ENCODE measurements at places on chromosomes 7 and 10. TPM values are rescaled to one million over a fixed set of nuclear protein-coding genes. Genes with fewer than 3 reads are reported as not detected.
A peak's percentile ranks its signal among the peaks of the same experiment; 100 is the strongest.

DNA sequence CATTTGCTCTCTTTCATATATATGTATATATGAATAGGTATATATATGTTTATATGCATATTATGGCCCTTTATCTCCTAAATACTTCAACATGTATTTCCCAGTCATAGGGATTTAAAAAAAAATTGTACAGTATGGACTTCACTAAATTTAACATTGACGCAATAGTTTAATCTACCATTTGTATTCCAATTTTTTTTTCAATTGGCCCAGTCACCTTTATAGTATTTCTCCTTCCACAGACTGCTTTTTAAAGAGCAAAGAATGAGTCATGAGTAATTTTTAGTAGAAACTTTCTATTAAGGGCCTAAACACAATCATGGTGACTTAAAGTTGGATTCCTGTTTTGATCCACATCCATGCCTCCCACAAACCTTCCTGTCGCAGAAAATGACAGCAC lies 20.5 kb downstream of the CCSER2 start:
- no peak overlapping the region for H3K4me3 ChIP-seq
- peak overlapping the region; percentile 41 for H3K27ac ChIP-seq
- no peak for DNase-seq
- no peaks in the 10 kb centered on the region for H3K27me3 ChIP-seq

The ADARB2 gene
- not detected for total RNA-seq

GRCh38 chr10:100470367-100470766 lies 7.6 kb downstream of the WNT8B start:
- no peaks in the 10 kb centered on the region for H3K36me3 ChIP-seq
- DNase-seq: no peak
- no peaks in the 10 kb centered on the region for H3K4me1 ChIP-seq
- no peaks in the 10 kb centered on the region for H3K27me3 ChIP-seq
- no peak overlapping the region for H3K27ac ChIP-seq

DNA sequence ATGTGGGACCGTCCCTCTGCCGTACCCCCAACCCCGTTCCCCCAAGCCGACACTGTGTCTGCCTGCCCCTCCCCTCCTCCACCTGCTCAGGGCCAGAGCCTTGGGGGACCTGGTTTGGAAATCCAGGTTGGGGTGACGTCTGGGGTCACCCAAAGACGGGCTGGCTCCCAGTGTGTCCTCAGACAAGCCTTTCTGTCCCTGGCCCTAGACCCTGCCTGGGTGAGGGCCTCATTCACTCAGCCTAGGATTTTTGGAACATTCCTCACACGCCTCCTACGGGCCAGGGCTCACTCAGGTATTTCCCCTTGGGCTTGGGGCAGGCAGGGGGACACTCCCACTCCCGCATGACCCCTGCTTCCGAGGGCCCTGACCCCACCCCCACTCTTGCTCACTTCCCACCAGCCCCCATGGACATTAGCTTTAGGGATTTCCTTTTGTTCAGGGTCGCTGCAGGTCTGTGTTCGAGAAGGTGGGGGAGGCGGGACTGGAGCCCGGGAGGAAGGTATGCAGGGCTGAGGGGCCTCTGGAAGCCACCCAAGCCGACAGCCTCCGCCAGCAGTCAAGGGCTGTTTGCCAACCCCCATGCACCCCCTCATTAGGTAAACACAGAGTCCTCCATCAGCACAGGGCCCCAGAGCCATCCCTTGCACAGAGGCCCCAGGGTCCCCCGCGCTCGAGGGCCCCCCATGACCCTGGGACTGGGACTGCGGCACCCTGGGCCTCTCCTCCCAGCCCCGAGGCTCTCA lies 35.1 kb downstream of the PDGFA start:
- no peak overlapping the region for H3K4me3 ChIP-seq
- H3K36me3 ChIP-seq: no peaks in the 10 kb centered on the region
- peaks cover 4% of the 10 kb centered on the region for H3K4me1 ChIP-seq

DNA sequence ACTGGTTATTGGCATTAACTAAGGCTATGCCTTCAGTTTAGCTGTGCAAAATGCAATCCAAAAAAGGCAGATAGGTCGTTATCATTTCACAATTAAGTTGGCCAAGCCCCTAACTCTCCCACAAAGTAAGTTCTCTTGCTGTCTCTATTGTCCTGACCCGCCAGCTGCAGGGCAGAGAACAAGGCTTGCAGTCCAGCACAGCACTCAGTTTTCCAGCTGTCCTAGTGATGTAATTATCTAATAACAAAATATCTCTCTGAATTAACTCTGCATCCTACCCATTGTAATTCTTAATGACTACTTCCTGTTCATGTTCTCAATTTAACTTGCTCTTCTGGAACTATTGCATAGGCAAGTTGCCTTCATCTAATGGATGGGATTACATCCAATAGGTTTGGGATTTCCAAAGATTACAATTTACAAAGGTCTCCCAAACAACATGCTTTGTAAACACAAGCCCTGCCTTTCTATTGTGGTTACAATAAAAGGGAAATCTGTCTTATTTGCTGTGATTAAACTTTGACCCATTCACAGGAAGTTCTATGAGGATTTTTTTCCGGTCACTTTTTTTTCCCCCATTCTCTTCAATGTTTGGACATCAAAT lies 55.2 kb downstream of the CDK6 start:
- peak overlapping the region; percentile 17 for H3K27ac ChIP-seq
- DNase-seq: peak; percentile 21
- H3K27me3 ChIP-seq: no peaks in the 10 kb centered on the region
- H3K4me1 ChIP-seq: no peaks in the 10 kb centered on the region
- H3K36me3 ChIP-seq: no peaks in the 10 kb centered on the region

DNA sequence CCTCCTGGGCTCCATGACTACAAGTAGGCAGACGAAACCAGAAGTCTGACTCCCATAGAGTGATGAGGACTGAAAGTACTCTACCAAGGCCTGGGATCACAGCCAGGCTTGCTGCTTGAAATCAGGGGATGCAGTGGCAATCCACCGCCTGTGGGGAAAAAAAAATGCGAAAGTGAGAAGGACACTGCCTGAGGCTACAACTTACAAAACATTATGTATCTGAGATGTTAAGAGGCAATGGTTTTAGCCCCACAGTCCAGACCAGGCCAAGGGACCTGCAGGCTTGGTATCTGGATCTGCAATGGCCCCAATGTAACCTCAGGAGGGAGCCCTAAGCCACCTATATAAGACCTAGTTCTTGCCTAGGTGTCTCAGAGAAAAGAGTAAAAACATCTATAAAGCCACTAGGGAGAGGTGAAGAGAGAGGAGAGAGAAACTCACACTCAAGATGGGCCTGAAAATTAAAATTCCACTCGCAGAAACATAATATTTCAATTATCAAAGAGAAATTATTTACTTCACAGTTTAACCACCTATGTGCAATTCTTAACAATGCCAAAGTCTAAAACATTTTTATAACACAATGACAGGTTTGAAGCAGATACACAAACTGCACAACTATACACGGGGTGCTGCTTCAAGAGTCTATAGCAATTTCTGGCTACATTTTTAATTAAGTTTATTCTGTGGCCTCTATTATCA lies 13.9 kb downstream of the DNAJC1 start:
- no peaks in the 10 kb centered on the region for H3K36me3 ChIP-seq
- H3K27ac ChIP-seq: no peak overlapping the region
- peaks cover 4% of the 10 kb centered on the region for H3K4me1 ChIP-seq
- H3K27me3 ChIP-seq: no peaks in the 10 kb centered on the region

Measured in psoas muscle (tissue), 8 donors.